Neural cell (in vitro differentiated cells): ENCODE measurements at places on chromosomes 12 and 14. TPM values are rescaled to one million over a fixed set of nuclear protein-coding genes. Genes with fewer than 3 reads are reported as not detected.

RFX4 gene
- 0.22 TPM in 1 of 2 replicates, not detected in the other for polyA plus RNA-seq

RHOJ gene
- polyA plus RNA-seq = 0.10 TPM in 1 of 2 replicates, not detected in the other

PLBD1 gene
- polyA plus RNA-seq = not detected in 2 replicates

KCNJ8 gene
- 0.34 TPM in 1 of 2 replicates, not detected in the other for polyA plus RNA-seq

APOF gene
- polyA plus RNA-seq = not detected in 2 replicates

GALNT6 gene
- polyA plus RNA-seq = not detected in 2 replicates

SYNDIG1L gene
- polyA plus RNA-seq = 2.0 and 2.1 TPM in 2 replicates

CLBA1 gene
- polyA plus RNA-seq = 27.8 and 28.6 TPM in 2 replicates

IFI27L1 gene
- 37.9 and 45.6 TPM in 2 replicates for polyA plus RNA-seq

KRT78 gene
- polyA plus RNA-seq = not detected in 2 replicates

DAO gene
- not detected in 2 replicates for polyA plus RNA-seq

NUDT14 gene
- 33.7 and 55.0 TPM in 2 replicates for polyA plus RNA-seq

FOXG1 gene
- polyA plus RNA-seq = 53.5 and 54.0 TPM in 2 replicates
